ELR (cell line): ENCODE measurements at places on chromosomes 1 and 21.
A peak's percentile ranks its signal among the peaks of the same experiment; 100 is the strongest.

DNA sequence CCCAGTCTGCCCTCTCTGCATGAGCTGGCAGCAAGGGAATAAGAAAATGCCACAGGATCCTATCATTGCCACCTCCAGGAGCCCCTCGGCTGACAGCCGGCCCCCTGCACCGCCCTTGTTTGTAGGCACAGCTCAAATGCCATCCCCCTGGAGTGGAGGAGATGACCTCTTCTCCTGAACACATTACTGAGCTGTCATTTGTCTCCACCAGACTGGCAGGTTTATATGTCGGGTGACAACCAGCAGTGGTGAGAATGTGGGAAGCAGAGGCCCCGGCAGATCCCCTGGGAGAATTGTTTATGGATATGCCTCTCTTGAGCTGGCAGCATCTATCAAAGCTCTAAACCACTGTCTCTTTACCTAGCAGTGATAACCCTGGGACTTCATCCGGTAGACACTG, 135.4 kb upstream of the FMN2 start:
- DNase-seq: no peak

DNA sequence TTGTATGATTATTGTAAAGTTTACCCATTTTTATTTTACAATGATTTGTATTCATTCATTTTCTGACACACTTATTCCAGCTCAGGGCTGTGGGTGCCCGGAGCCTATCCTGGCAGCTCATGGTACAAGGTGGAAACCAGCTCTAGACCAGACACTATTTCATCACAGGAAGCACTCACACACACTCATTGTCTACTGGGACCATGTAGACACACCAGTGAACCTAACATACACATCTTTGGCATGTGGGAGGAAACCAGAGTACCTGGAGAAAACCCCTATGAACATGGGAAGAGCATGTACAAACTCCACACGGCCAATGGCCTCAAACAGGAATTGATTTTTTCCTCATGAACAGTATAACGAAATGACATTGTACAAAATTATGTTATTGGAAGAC, 2.4 kb downstream of the DTL start:
- peak; percentile 30 for DNase-seq

DNA sequence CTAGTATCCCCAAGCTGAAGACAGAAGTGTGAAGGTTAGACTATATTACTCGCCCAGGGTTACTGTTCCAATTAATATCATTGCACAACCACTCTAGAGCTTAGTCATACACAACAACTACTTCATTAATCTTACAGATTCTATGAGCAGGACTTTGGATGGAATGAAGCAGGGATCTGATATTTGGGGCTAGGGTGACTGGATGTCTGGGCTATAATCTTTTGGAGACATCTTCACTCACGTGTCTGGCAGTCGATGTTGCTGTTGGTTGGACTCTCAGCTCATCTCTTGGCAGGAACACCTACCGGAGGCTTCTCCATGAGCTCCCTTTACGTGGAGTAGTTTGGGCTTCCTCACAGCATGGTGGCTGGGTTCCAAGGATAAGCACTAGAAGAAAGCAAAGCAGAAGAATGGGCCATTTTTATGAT, 519.2 kb upstream of the B3GALT2 start:
- peak; percentile 8 for DNase-seq

- DNase-seq: no peak
Measured at GRCh38 chr1:3717041-3717714, 35.1 kb upstream of the CCDC27 start.

GRCh38 chr21:18741954-18742353, 338.4 kb upstream of the TMPRSS15 start:
- DNase-seq: no peak

GRCh38 chr1:32116531-32116930, 8.7 kb downstream of the KPNA6 start:
- DNase-seq: no peak

DNA sequence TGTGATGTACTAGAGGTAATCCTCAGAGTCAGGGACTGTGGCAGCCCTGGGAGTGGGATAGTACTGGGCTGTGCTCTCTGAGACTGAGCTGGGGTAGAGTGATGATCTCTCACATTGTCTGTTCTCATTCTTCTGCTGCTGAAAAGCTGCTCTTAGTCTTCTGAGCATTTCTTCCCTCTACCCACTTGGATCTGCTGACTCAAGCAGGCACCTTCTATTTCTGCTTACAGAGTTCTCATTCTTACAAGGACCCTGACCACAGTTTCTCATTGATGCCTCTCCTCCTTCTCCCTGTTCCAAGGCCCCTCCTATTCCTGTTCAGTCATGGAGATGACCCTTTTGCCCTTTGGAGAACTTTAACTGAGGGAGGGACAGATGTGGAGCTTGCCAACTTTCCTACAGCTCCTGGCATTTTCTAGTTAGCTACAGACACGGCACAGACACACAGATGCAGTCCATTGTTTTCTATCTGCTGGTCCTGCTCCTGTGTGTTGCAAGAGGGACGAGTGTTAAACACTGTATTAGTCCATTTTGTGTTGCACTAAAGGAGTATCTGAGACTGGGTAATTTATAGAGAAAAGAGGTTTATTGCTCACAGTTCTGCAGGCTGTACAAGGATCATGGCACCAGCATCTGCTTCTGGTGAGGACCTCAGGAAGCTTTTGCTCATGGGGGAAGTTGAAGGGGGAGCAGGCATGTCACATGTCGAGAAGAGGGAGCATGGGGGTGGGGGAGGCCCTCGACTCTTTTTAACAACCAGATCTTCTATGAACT, 12.3 kb downstream of the MAPKAPK2 start:
- no peak for DNase-seq

DNA sequence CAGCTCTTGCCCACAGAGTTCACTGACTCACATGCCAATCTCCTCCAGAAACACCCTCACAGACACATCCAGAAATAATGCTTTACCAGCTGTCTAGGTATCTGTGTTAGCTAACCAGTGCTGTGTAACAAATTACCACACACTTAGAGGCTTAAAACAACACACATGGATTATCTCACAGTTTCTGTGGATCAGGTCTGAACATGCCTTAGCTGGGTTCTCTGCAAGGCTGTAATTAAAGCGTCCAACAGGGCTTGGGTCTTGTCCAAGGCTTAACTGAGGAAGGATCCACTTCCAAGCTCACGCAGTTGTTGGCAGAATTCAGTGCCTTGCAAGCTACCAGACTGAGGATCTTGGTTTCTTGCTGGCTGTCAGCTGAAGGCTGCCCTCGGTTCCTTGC, 92.5 kb upstream of the RGS4 start:
- no peak for DNase-seq

DNA sequence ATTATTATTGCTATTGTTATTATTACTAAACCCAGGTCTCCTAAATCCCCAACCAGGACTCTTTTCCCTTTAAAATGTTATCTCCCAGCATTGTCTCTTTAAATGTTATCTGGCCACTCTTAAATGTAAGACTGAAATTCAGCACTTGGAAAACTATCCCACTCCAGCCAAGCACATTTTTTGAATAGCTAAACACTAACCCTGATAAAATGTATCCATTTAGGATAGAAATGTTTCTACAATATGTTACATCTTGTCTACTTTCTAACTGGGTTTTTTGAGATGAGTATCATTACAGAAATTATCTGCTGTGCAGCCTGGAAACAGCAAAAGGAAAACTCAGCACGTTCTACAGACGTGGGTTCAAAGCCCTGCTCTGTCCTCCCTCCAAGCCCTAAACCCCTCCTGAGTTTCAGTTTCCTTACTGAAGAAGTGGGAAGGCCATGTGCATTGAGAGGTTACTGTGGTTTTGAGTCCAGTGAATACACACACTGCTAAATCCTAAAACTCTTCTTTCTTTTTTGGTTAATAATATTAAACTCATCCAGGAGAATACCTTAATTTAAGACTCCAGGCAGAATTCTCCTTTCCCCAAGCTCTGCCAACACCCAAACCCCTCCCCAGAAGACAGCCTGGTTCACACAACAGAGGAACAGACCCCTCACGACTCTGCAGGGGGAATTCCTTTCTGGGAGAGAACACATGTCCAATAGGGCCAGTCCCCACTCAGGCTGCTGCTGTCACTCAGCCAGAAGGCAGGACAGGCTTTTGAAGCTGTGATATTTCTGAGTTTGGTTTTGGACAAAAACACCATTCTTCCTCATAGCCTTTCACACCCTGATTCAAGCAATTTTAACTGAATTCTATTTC, 41.9 kb downstream of the HIVEP3 start:
- DNase-seq: no peak

DNA sequence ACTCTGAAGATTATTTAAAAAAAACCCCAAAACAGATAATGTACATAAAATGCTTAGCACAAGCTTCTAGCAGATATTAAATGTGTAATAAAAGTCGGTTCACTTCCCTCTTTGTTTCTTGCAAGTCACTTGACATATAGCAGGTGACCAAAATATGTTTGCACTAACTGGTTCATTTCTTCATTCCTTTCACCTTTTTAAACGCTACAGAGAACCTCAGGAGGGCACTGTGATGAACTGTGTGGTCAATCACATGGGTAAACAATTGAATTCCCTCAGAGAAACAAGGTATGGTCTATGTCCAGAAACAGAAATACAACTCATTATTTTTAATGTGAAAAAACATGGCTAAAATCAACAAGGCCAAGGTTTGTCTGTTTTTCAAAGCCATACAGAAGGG, 51.3 kb upstream of the BCL10 start:
- DNase-seq: no peak

- DNase-seq: peak; percentile 35
Measured at GRCh38 chr1:204190212-204191211, 5.8 kb downstream of the KISS1 start.
